M059J (cell line): ENCODE measurements at places on chromosomes 3 and 15.

DNA sequence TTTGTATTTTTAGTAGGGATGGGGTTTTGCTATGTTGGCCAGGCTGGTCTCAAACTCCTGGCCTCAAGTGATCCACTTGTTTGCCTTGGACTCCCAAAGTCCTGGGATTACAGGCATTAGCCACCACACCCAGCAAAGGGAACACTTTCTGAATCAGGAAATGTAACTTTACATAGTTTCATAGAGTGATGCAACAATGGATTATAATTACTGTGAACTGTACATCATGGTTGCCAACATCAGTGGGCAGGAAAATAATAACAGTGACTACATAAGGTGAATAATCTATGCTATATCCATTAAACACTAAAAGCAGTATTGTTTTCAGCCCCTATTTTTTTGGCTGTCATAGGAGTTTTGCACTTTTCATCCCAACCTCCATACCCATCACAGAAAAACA, 5.0 kb upstream of the KPNA1 start:
- DNase-seq: no peak

DNA sequence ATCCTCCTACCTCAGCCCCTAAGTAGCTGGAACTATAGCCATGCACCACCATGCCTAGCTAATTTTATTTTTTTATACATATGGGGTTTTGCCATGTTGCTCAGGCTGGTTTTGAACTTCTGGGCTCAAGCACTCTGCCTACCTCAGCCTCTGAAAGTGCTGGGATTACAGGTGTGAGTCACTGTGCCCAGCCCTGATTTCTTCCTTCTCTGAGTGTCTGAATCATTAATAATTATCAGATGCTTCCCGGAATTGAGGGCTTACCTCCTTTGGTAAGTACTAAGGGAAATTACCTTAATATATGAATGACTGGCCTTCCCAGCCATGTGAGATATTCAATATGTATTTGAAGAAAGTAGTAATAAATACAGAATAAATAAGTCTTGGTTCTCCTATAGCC, 7.2 kb downstream of the CLPX start:
- peak; percentile 21 for DNase-seq

DNA sequence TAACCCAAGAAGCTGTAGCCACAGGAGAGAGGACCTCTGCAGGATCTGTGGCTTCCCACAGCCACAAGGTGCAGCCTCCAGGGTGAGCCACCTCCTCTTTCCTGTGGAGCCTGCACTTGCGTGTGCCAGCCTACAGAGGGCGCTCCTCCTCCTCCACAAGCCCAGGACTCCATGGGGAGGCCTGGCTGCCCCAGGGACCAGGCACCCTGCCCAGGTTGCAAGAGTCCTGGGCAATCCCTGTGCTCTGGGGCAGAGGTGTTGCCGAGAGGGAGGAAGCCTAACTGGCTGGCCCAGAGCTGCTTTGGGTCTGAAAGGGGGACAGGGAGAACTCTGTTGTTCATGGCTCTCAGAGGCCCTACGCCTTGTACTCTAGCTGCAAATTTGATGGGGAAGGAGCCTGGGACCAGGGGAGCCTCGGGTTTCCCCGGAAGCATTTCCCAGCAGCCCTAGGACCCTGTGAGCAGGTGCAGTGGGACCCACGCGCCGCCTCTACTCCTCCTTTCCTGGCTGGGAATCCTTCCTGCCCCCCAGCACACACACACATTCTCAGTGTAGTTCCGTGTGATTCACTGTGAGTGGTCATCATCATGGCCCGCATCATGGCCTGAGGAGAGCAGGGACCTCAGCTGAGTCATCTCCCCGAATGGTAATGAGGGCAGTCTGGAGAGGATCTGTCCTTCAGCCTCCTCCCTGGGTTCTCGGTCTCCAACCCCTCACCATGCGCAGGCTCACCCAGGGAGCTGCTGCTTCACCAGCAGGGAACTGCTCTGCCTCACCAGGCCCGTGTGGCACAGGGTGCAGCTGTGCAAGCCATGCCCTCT, 24.3 kb downstream of the TBC1D21 start:
- peak; percentile 96 for DNase-seq

GRCh38 chr15:61227950-61228936, 859 bp downstream of the RORA start:
- DNase-seq: peak; percentile 22

DNA sequence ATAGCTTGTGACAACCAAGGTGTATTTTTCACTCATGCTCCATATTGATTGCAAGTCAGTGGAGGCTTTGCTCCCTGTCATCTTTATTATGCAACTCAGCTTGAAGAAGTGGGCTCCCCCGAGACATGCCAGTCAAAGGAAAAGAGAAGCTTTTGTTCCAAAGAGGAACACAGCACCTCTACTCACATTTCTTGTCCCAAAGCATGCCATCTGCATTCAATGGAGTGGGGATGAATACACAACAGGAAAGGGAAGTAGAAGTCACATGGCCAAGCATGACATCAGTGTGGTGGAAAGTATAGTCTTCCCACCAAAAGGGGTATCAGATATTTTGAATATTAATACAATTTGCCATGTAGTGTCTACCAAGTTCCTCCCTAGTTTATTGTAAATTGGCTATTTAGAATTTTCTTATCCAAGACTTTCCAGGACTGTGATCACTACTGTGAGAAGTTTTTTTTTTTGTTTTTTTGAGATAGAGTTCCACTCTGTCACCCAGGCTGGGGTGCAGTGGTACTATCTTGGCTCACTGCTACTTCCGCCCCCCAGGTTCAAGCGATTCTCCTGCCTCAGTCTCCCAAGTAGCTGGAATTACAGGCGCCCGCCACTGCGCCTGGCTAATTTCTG, 114.5 kb downstream of the GMPS start:
- DNase-seq: no peak

DNA sequence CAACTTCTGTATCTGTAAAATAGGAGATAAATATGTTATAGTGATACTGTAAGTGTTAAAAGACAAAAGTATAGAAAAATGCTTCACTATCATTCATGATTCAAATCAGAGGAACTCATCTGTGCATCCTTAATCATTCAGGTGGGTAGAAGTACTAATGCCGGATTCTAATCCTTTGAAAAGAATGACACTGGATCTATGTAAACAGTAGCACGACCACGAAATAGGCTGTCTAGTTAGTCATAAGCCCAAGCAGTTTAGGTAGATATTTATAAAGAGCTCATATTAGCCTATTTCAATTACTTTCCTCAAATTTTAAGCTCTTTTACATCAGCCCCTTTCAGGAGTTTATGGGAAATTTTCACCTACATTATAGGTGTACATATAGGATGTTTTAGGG, 437.9 kb downstream of the SOX2 start:
- no peak for DNase-seq

GRCh38 chr3:169993761-169994160, 27.2 kb downstream of the SEC62 start:
- DNase-seq: no peak

GRCh38 chr3:115671761-115672455, 48.6 kb downstream of the GAP43 start:
- DNase-seq: peak; percentile 22
